Activated CD4-positive, CD25-positive, alpha-beta regulatory T cell treated with anti-CD3 and anti-CD28 coated beads, Interleukin-2, amount 50 U/mL, for 16 hours (primary cell): ENCODE measurements at places on chromosomes 4 and X.
A peak's percentile ranks its signal among the peaks of the same experiment; 100 is the strongest.

- no peak for DNase-seq
Observed at GRCh38 chrX:110578270-110578669, 217.3 kb downstream of the CHRDL1 start.

- DNase-seq, result no peak
Observed at GRCh38 chr4:87118421-87118820, 102.0 kb downstream of the KLHL8 start.

DNA sequence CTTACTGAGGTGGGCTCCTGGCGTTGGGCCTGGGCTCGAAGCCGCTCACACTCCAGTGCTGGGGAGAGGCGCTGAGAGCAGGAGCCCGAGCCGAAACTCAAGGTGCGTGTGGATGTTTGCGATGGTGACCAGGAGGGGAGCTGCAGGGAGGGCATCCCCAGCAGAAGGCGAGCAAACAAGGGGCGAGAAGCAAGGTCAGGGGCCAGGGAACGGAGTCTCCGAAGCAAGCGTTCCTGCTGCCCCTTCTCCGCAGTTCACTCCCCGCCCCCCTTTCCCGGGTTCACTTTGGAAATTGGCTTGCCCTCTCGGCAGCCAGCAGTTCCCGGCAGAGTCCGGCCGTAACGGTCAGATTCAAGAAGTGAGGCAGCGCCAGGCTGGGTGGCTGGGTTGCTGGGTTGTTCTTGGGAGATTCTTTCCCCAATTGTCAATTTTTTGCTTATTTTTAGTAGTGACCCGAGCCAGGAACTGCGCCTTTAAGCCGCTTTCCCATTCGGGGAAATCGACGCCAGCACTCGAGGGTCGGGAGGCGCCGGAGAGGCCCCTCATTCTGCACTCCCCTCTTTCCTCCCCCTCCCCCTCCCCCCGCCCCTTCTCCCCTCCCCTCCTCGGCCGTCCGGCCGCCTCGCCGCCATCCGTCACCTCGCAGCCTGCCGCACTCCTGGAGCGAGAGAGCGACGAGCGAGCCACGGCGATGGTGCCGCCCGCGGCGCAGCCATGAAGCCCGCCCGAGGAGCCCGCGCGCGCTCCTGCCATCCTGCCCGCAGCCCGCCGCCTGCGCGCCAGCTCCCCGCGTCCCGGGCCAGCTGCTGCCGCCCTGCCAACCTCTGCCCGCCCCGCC lies at the start of gene FRMPD3:
FRMPD3 (plus strand) TSS at position 655 of the 838 bp plus-strand sequence. CDS start 76,937 bp downstream, outside the sequence.
- DNase-seq, result no peak

GRCh38 chrX:133175162-133175561 lies 43.0 kb downstream of the TFDP3 start:
- DNase-seq, result no peak

DNA sequence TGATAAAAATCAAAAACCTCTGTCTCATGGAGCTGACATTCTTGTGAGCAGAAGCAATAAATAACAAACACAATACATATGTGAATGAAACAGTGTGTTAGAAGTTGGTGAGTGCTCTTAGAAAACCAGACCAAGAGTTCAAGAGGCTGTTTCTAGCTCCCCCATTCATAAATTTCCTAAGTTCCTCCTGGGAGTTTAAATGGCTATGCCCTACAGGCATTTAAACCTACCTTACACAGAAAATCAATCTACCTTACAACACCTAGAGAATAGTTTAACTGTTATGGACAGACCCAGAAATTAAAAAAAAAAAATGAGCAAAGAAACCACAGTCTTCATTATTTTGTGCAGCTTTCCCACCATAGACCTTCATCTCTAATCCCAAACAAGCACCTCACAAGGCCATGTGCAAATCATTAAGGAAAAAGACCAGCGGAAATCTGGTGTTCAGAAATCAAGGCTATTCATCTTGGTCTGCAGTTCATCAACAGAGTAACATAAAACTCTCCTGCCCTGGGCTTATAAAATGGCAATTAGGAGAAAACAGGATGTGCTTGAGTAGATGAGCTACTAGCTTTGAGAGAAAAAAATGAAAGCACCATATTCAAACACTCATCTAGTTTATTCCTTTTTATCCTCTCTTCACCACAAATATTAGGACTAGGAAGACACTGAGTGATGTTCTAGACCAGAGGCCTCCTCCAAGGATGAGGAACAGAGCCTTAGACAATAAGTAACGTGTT lies 147.2 kb downstream of the SHROOM3 start:
- DNase-seq, result no peak

DNA sequence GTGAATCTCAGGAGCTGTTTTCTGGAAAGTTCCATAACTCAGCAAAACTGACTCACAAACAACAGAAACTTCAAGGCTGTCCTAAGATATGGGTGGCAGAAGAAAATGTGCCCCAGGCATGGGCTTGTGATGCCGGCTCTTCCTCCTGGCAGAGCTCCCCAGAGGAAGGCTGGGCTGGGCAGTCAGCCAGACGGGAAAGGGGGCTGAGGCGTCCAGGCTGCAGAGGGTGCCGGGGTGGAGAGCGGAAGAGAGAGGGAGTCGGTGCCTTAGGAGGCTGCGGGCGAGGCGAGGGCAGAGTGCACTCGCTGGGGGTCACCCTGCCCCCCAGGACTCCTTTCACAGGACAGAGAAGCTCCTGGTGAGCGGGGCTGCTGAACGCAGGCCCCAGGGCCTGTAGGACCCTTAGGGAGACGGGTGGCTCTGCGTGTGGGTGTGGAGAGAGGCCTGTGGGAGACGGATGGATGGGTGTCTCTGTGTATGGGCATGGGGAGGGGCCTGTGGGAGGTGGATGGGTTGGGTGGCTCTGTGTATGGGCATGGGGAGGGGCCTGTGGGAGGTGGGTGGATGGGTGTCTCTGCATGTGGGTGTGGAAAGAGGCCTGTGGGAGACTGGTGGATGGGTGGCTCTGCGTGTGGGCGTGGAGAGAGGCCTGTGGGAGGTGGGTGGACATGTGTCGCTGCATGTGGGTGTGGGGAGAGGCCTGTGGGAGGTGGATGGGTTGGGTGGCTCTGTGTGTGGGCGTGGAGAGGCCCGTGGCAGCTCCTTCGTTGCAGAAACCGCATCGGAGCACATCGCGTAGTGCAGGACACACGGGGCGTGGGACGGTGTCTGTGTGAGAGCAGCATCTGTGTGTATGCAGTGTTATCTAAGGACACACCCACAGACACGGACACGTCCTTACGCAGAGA lies 15.9 kb downstream of the PCGF3 start:
- no peak for DNase-seq

DNA sequence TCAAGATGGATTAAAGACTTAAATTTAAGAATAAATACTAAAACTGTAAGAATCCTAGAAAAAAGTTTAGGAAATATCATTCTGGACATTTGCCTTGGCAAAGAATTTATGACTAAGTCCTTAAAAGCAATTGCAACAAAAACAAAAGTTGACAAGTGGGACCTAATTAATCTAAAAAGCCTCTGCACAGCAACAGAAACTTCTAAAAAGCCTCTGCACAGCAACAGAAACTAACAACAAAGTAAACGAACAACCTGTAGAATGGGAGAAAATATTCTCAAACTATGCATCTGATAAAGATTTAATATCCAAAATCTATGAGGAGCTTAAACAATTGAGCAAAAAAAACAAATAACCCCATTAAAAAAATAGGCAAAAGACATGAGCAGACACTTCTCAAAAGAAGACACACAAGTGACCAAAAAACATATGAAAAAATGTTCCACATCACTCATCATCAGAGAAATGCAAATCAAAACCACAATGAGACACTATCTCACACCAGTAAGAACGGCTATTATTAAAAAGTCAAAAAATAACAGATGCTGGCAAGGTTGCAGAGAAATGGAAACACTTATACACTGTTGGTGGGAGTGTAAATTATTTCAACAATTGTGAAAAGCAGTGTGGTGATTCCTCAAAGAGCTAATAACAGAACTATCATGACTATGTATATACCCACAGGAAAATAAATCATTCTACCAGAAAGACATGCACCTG lies 5.5 kb upstream of the OPRPN start:
- DNase-seq, result no peak

DNA sequence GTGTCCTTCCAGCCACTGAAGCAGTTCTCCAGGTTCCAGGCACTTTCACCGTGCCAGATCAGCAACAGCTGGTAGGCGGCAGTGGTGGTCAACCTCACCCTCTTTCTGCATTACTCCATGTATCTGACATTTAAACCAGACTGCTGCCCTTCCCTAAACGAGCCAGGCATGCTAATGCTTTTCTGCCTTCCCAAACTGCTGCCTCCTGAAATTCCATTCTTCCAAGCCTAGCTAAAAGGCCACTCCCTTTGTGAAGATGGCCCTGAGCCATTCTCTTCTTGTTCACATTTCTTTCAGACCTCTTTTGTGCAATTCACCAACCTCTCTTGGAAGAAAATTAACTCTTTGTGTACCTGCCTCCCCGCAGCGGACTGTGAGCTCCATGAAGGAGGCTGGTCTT lies 73.7 kb downstream of the CHST7 start:
- no peak for DNase-seq

- DNase-seq, result peak; percentile 35
Observed at GRCh38 chr4:186201535-186202230, 10.3 kb downstream of the CYP4V2 start.

- no peak for DNase-seq
Observed at GRCh38 chrX:47637546-47638195, 7.9 kb upstream of the CFP start.

- DNase-seq, result no peak
Observed at GRCh38 chr4:7739918-7740865, 199.5 kb downstream of the AFAP1 start.

GRCh38 chr4:7655511-7656243 lies 220.9 kb upstream of the PSAPL1 start:
- DNase-seq, result no peak

- no peak for DNase-seq
Observed at GRCh38 chrX:130789793-130790192, 113.2 kb downstream of the ENOX2 start.

- no peak for DNase-seq
Observed at GRCh38 chr4:113397114-113397701, 347.8 kb downstream of the ANK2 start.

DNA sequence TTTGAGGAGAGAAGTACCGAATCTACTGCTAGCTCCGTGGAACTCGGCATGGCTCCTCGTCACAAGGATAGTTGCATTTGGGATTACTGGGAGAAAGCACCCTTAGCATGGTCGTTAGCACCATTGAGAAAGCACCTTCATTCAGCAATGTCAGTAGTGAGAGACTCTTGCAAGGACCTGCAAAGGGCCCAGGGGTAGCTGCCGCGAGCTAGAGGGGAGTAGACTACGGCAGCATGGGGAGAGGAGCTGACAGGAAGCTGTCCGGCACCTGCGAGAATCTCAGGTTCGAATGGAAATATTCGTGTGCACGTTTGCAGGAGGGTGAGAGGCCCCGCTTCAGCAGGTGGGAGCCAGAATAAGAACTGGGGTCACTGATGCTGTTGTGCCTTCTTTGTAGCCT lies 20.2 kb downstream of the TLR10 start:
- no peak for DNase-seq

DNA sequence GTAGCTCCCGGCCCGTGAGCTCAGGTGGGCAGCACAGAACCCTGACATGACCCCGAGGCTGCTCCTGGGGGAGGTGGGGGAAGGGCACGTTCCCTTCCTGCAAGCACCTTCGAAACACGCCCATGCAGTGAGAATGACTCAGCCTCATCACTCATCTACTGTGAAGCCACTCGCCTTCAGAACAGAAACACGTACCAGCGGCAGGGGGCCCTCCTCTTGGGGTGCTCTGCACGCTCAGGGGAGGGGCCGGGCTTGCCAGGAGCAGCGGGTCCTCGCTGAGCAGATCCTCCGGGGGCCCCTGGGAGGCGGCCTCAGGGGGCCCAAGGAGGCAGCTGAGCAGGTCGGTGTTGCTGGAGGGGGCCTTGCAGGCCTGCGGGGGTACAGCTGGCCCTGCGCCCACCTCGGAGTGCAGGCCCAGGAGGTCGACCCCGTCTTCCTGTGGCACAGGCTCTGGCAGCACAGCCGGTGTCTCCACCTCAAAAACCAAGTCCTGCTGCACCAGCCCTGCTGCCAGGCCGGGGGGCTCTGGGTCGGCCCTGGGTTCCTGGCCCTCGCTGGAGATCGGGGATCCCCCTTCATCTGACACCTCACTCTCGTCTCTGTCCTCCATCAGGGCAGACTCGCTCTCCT lies 40.9 kb upstream of the CPLX1 start:
- no peak for DNase-seq

- DNase-seq, result no peak
Observed at GRCh38 chr4:138540056-138540800, 298.1 kb upstream of the SLC7A11 start.

GRCh38 chrX:5640071-5640470 lies 588.6 kb downstream of the NLGN4X start:
- no peak for DNase-seq

GRCh38 chr4:34157547-34157946 lies 2086.8 kb downstream of the ARAP2 start:
- no peak for DNase-seq

- DNase-seq, result no peak
Observed at GRCh38 chr4:159298502-159298901, 195.6 kb downstream of the RAPGEF2 start.

- no peak for DNase-seq
Observed at GRCh38 chr4:74536557-74536956, 91.6 kb downstream of the AREG start.

DNA sequence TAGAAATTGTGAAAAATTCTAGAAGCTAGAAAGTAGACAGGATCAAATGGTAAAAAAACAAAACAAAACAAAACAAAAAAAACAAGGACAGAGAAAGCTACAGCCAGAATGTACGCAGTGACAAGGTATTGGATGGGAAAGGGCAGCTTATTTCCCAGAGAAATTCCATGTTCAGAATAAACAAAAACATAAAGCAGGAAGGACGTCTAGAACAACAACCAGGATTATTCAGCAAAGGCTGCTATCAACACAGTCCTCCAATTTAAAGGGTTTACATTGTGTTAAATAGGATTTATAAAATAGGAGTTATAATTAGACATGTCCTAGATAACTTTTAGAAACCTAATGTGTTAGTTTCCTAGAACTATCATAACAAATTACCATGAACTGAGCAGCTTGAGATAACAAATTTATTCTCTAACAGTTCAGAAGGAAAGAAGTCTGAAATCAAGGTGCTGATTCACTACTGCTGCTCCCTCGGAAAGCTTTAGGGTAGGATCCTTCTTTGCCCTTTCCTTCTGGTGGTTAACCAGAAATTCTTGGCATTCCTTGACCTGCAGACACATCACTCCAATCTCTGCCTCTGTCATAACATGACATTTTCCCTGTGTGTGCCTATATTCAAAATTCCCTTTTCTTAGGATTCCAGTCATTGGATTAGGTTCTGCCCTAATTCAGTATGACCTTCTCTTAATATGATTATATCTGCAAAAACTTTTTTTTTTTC lies 175.6 kb downstream of the SNCA start:
- DNase-seq, result no peak

- DNase-seq, result peak; percentile 17
Observed at GRCh38 chrX:118523920-118524319, 28.3 kb downstream of the DOCK11 start.

- no peak for DNase-seq
Observed at GRCh38 chrX:66030505-66031317, 9.2 kb downstream of the VSIG4 start.

GRCh38 chr4:3599951-3600350 lies 67.7 kb upstream of the LRPAP1 start:
- no peak for DNase-seq

DNA sequence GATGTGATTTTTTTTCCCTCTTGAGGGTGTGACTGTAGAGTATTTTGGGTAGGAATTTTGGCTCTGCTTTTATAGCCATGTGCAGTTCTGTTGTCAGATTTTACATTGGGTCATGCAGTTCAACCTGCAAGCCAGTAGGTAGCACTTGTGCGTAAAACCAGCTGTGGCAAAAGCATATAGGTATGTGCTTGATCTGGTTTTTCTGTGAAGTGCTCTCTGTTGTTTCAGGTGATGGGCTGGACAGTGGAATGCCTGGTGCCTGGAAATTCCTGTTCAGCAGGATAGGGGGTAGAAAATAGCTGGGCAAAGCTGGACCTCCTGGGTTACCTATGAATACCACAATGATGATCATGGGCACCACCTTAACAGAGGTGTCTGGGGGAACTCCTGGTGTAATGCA lies 584.2 kb upstream of the PCDH10 start:
- no peak for DNase-seq
